Activated effector memory CD4-positive, alpha-beta T cell treated with anti-CD3 and anti-CD28 coated beads, Interleukin-2, amount 50 U/mL, for 16 hours (primary cell): ENCODE measurements at places on chromosomes 12 and 14.

DNA sequence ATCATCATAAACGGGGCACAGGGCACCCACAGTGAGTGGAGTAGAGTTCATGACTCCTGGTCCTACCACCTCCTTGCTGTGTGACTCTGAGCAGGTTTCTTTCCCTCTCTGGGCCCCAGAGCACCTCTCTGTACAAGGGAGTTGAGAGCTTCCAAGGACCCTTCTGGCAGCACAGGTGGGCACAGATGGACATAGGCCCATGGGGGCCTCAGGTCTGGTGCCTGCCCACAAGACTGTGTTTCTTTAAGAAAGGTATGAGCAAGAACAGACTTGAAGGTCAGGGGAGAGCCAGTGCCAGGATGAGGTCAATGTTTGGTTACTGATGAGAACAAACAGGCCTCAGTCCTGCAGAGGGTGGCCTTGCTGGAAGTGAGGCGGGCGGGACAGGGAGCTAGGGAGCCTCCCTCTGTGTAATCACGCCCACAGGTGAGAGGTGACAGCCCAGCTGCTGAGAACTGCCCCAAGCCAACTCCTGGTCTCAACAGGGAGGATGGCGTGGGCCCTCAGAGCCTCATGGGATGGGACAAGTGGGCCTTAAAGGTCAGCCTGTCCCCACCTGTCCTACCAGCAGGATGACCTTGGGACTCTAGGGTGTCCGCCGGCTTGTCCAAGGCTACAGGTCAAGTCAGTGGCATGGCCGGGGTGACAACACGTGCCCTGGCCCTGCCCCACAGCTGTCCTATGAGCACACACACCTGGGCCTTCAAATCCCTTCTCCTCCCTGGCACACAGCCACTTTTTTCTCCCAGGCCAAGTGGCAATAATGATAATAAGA is 49.1 kb downstream of the CCDC85C start:
- DNase-seq, result no peak

- DNase-seq, result no peak
Measured at GRCh38 chr14:58002618-58003017, 136.7 kb upstream of the SLC35F4 start.

GRCh38 chr12:99453836-99454538 is 193.6 kb upstream of the GARIN6 start:
- DNase-seq, result no peak

DNA sequence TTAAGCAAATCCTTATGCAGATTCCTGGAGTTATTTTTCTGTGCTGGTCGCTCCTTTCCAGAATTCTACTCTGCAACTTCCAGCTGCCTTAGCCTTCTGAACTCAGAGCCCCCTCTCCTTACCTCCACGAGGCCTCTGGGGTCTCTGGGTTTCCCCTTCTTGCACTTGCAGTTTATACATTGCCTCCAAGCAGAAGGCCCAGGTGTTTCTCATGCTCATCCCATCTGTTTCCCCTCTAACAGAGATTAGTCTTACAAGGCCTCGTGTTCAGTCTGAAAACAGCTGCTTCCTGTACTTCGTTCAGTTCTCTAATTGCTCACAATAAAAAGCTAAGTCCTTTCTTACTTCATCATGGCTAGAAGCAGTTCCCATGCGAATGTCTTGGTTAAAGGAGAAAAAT is 134.4 kb upstream of the FGD4 start:
- no peak for DNase-seq

DNA sequence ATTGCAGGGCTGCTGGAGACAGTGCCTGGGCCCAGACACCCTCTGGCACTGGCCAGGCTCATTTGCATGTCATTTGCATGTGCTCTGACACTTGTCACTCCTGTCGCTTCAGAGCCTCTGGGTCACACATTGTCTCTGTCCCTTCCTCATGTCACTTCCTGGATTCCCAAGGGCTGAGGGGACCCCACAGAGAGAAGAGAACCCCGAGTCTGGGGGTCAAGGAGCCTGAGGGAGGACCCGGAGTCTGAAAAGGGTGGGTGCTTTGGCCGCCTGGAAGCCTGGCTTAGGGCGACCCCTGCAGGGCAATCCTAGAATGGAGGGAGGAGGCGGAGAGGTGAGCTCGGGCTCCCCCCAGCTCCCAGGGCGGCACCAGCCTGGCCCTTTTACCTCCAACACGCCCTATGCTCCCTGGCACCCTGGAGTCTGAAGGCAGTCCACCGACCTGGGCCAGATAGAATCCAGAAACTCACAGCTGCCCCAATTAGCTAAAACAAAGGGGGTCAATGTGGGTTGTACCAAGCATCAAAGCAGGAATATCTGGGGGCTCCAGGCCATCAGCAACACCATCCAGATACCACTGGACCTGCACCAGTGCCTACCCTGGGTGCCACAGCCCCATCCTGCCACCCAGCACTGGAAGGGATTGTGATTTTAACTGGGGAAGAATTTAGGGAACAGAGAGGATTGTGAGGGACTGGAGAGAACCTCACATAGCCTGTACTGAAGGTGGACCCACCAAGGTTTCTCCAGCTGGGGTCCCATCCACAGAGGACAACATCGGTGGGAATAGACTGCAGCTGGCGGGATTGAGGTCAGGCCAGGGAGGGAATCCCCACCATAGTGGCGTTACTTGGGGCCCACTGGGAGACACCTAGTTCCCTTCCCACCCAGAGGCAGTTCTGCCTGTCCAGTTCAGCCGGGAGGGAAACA is 21.8 kb upstream of the KRT78 start:
- DNase-seq, result peak; percentile 90

DNA sequence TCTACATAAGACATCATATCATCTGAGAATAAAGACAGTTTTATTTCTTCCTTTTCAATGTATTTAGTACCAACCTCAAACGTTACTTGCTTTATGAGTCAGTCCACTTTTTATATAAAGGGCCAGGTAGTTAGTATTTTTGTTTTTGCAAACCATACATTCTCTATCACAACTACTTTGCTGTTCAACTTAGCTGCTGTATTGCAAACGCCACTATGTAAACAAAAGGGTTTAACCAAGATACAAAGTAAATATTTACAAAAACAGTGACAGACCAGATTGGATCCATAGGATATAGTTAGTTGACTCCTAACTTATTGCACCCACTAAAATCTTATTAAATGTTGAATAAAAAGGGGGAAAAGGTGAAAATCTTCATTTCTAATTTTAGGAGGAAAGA is 87.7 kb upstream of the FOXG1 start:
- no peak for DNase-seq

DNA sequence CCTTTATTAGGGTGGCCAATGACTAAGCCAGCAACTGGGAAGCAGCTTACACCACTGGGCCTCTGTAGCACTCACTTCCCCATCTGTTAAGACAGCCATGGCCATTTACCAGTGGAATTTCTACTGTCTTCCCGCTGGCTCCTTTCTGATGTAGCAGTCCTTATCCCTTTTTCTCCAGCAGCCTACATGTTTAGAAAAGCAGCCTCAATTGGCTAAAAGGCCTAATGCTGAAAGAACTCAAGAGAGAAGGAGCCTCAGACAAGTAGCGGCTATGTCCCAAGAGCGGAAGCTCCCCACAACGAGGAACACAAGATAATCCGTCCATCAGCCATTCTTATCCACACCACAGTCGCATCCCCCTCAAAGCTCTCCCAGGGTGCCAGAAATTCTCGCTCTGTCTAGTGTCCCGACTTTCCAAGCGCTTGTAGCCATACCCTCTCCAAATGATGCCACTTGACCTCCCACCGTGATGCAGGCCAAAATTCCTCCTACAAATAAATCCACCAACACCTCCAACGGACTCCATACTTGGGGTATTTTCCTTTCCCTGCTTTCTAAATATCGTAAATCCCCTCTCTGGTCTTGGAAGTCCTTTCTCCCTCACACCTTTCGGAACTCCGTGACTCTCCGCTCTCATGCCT is 624 bp downstream of the M6PR start:
- peak; percentile 63 for DNase-seq

- DNase-seq, result no peak
Measured at GRCh38 chr14:92538412-92538985, 24.9 kb downstream of the RIN3 start.

GRCh38 chr14:23447361-23448350 is 12.2 kb upstream of the MYH7 start:
- no peak for DNase-seq

DNA sequence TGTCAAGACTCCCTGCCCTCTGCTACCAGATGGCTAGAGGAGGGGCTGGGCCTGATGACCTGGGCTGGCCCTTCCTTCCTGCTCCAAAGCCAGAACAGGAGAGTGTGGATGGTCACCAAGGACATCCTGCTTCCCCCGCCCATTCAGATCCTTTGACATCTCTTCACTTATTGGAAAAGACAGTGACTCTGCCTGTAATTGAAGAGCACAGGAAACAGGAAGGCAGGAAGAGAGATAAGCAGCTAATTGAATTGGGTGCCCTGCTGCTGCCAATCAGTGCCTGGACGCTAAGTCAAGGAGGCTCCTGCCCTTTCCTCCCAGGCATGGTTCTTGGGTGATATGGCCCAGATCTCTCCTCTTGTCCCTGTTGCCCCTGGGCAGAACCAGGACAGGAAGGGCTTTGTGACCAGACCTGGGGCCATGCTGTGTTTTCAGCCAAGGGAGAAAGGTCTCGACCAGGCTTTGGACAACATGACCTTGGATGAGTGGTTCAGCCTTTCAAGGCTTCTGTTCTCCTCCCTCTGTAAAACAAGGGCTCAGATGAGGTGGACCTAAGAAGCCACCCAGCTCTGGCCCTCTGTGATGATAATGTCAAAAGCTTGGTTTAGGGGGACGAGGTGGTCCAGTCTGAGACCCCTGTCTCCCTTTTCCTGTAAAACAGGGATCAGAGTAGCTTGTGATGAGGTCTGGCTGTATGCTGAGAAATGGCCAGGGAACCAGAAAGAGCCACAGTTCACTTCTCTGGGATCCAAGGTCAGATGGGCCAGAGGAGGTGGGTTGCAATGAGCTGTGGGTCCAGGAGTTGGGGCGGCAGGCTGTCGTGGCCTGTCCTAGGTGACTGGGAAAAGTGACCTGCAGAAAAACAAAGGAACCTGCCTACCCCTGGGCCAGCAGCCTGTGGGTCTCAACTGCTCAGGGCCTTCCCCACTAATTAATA is 38.8 kb downstream of the FAM222A start:
- peak; percentile 22 for DNase-seq

DNA sequence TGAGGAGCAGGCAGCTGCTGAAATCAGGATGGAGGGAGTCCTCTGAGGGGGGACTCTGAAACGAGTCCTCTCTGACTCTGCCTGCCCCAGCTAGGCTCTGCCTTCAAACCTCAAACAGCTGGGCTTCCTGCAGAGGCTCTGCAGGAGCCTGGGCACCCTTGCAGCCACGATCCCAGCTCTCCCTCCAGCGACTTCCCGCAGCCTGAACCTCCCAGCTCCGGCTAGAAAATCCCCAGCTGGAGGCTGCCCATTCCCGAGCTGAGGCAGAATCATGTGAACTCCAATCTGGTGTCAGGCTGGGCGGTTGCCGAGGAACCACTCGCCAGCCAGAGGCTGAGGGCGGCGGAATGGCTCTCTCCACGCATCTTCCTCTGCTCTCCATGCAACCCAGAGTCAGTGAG is at the start of gene GPR68:
TSS of gene GPR68 (minus strand) at position 204 of the 401 bp plus-strand sequence. CDS start 9,654 bp downstream, outside the sequence.
- peak; percentile 77 for DNase-seq

DNA sequence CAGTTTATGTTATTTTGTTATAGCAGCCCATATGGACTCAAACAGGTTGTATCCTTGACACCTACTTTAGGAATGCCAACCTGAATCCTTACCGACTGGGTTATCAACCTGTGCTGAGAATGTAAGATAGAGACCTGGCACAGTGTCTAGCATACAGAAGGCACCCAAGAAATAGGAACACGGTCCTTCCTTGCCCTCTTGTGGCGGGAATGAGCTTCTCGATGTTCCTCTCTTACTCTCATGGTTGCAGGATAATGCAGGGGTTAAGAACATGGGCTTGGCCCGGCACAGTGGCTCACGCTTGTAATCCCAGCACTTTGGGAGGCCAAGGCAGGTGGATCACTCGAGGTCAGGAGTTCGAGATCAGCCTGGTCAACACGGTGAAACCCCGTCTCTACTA is 6.5 kb downstream of the C12orf43 start:
- no peak for DNase-seq

DNA sequence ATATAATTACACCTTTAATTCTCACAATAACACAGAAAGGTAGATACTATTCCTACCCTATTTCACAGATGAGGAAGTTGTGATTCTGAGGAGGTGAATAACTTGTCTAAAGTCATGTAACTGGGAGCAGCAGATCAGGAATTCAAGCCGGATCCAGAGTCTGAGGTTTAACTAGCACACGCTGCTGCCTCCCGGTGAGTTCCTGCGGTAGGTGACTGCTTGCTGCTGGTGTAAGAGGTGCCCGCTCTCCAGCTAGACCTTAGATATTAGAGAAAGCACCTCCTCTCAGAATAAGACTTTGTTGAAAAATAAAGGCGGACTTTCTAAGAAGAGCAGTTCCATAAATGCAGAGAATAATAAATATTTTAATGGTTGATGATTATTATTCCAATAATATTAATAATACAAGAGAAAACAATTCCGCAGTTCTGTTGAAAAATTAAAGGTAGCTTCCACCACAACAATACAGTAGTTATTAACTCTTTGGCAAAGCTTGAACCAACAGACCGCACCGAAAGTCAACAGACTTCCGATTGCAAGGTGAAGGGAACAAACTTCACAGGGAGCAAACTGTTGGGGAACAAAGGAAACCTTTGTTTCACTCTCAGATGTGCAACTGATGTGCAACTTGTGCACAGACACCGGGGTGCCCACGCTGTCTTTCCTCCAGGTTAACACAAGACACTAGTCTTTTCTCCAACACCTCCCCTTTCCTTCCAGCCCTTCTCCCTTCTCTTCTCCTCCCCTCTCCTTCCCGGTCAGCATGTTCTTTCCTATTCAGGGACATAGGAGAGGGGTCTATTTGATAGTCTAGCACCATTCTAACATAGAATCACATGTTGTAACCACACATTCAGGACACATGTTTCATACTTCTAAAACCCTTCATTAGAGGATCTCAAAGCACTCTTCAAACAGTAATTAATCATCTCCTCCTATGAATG is 73.2 kb upstream of the EGLN3 start:
- DNase-seq, result no peak

DNA sequence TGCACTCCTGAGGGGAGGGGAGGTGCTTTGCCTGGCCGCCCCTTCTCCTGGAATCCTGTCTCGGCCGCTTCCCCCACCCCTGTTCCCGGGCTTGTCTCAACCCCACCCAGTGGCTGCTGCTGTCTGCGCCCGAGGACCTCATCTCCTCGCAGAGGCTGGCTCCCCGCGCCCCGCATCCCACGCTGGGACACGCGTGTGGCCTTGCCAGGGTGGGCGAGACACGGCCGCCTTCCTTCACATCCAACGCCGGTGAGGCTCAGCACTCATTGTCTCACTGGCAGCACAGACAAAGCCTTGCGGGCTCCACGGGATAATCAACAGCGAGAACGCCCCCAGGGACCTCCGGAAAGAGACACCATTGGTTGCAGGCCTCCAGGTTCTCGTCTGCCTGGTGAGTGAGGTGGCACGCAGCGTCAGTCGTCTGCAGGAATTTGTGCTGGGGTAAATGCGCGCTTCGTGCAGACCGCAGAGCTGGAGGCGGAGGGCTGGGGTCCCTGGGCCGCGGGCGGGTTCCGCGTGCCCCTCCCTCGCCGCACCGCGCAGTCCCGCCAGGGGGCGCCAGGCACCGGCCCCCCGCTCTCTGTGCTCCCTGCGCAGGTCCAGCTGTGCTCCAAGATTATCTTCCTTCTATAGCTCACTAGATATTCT is 26.8 kb downstream of the CCDC177 start:
- peak; percentile 68 for DNase-seq

- DNase-seq, result no peak
Measured at GRCh38 chr12:55025508-55025907, 5.7 kb downstream of the NEUROD4 start.
